ENCODE measurements at places on chromosomes 5 and 9.

- DNase-seq = no peak
Measured at GRCh38 chr9:136255896-136256890, 10.6 kb upstream of the QSOX2 start.

DNA sequence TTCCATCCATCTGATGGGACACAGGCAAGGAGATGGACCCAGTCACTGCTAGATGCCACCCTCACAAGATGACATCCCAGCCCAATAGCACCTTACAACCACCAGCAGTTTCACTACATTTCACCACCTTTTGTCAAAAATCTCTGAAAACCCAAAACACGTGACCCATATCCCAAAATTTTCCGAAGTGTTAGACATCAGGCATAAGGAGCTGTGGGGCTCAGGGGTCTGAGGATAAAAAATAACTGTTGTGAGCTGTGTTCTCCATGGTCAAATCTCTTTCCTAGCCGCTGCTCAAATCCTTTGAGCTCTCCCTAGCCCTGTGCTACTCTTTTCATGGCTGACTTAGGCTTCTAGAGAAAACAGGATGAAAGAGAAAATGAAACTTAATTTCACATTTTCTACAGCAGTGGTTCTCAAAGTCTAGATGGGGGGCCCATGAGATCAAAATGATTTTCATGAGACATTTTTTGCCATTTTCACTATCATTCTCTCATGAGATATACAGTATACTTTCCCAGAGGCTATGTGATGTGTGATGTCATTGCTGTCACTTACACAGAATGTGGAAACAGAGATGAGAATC lies 40.7 kb downstream of the TIMD4 start:
- DNase-seq = no peak

GRCh38 chr9:14315875-14316601 lies 2.1 kb upstream of the NFIB start:
- no peak for DNase-seq

DNA sequence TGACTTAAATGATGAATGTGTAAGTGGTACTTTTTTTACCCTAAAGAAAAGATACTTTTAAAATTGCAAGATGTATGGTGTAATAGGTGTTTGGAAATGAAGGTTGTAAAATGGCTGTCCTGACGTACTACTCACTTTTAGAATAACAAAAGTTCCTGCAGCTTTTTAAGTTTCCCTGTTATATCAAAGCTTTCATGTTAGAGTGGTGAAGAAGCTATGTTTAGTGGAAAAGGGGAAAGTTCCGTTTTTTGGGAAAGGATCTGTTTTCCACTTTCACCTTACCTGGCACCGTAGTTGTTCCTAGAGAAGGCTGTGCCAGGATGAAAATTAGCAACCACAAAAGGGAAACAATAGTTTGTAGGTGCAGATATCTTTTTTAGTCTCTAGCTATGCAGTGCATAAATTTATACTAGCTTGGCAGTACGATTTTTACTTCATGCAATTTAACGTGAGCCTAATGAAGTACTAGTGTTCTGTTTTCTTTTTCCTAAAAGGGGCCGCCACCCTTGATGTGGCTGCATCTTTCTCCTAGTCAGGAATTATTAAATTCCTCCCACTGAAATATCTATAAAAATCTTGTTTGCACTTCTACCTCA lies 1.3 kb downstream of the TNPO1 start:
- no peak for DNase-seq

DNA sequence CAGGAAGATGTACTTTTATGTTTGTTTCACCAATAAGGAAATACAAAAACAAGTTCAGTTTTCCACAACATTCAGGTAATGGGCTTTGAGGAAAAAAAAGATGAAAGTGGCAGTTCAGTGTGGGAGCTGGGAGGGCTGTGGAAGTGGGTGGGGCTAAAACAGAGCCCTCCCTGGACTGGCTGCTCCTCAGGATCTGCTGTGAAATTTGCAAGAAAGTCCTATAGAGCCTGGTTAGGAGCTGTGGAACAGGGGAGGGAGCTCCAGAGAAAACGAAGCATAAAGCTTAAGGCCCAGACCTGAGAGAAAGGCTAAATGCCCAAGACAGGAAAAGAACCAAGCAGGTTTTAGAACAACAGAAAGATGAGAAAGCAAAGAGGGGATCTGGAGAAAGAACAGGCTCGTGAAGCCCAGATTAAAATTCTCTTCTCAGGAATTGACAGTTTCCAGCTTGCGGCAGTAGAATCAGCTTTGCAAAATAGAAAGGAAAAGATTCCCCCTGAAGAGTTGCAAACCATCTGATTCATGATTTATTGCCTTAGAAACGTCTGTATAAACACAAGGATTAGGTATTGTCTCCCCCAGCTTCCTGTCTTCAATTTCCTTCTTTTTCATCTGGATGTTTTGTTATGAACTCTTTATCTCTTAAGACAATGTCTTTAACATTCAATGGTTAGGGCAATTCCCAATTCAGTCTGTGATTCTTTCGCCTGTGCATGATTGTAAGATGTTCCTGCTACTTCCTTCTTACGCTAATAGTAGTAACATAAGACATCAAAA lies 26.3 kb upstream of the CRHBP start:
- DNase-seq = no peak

DNA sequence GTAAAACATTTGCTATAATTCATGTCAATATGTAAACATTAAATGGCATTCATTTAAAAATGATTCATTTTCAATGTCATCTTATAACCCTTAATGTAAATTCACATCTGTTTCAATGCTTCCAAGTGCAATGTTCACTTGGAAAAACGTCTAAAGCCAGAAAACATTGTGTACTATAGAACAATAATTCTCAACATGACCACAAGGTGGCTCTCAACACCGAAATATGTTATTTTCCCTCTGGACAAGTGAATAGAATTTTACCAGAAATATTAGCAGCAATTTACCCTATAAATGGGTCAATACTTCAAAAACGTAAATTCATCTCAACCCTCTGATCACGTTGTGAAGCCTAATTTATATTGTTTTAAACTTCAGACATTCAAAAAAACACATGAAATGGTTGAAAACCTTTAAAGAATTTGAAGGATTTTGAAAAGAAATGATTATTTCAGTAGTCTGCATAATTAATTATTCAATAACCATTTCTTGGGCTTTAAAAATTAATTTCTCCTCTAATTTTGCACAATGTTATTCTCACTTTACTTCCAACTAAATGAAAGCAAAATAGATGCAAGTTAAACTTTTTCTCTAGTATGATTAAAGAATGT lies 11.0 kb downstream of the CDH10 start:
- no peak for DNase-seq

DNA sequence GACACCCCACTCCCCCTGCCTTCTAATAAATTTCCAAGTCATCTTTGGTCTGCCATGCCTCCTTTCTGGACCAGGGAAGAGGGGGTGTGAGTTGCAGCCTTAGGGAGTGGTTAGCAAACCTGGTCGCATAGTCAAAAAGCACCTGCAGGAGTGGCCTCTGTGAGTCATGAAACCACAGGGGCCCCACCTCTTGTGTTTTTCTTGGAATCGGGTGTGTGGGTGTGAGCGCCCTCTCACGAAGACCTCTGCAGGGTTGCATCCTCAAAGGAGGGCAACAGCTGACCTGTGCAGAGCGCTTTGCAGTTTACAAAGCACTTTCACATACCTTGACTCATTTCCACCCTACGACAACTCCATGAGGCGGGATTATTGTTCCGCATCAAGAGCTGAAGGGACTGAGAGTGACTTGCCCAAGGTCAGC lies 36.8 kb upstream of the TEX48 start:
- peak; percentile 93 for DNase-seq

DNA sequence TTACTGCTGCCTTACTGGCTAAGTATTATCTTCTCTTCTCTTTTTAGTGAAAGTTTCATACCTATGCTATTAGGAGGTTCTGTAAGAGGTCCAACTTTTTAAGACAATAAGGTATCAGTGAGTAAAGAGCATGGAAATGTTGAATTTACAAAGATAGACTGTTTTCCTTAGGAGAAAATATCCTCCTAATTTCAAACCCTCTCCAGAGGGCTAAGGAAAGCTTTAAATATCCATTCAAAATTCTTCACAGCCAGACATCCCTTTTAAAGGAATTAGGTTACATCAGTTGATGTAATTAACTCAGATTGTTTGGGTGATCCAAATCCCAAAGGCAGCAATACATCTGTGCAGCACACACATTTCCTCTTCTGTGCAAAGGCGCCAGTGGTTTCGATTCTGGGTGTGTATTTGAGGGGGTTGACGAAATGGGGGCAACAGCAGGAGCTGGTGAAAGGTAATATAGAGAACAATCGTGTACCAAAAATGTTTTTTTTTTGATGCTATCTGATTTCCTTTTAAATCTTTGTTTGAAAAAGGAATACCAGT lies 273.8 kb upstream of the RPS23 start:
- no peak for DNase-seq

- peak; percentile 53 for DNase-seq
Measured at GRCh38 chr5:100904259-100904861, 1.3 kb upstream of the ST8SIA4 start.

- DNase-seq = no peak
Measured at GRCh38 chr5:131495536-131496399, 139.3 kb downstream of the RAPGEF6 start.

Data from activated CD4-positive, alpha-beta T cell treated with anti-CD3 and anti-CD28 coated beads, Interleukin-2, amount 50 U/mL, for 24 hours (primary cell).